ENCODE measurements at places on chromosomes 5 and 9.

DNA sequence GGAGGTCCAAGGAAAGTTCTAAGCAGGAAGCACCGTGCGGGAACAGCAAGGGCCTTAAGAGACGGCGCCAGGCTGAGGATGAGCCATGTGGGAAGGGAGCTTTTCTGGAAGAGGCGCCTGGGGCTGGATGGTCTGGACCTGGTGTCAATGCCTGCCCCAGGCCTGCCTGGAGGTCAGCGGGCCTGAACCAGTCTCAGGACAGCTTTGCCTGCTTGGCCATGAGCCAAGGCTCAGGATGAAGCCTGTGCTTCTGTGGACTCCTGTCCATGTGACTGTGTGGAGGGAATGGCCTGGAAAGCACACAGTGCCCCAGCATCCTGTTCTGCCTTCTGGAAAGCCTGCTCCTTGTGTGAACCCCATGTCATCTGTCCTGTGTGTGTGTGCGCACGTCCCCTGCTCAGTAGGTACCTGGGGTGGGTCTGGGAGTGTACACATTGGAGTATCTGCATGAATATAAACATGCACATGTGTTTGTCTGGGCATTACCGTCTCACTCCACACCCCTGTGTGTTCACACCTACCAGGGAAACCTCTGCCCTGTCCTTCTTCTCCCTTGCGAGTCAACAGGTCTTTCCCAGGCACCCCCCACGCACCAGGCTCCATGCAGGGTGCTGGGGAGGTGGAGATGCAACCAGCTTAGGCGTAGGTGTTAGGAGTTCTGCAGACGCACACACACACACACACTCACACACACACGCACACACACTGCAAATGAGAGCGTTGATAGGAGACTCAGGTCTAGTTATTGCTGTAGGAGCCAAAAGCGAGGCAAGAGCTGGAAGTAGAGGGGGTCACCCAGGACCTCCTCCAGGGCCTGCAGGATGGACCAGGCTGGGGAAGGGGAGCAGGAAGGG, 24.8 kb downstream of the DAB2IP start:
- no peak for DNase-seq

DNA sequence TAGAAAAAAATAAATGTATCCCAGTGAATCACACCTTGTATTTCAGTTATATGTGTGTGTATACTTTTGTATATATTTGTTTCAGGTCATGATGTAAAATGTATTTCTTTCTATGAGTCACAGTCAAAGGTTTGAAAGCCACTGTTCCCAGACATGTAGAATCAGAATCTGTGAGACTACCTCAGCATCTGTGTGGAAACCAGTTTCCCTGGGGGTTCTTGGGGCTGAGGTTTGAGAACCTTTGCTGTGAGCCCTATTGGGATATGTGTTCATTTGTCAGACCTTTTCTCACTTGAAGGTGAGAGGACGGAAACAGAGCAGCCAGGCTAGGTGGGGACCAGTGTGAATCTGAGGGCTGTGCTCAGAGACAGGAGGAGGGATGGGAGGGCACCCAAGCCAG, 78.7 kb upstream of the SAP30L start:
- DNase-seq: no peak

GRCh38 chr9:95032580-95033341, 284.7 kb downstream of the FANCC start:
- no peak for DNase-seq

GRCh38 chr9:77543131-77543822, 104.8 kb downstream of the GNA14 start:
- DNase-seq: no peak
